ENCODE measurements at places on chromosomes 7 and 10. TPM values are rescaled to one million over a fixed set of nuclear protein-coding genes. Genes with fewer than 3 reads are reported as not detected.
A peak's percentile ranks its signal among the peaks of the same experiment; 100 is the strongest.

- no peak overlapping the region for H3K4me3 ChIP-seq
- DNase-seq, result peak; percentile 5
- H3K27ac ChIP-seq, result no peak overlapping the region
- peaks cover 9% of the 10 kb centered on the region for H3K27me3 ChIP-seq
- no peaks in the 10 kb centered on the region for H3K4me1 ChIP-seq
Observed at GRCh38 chr10:133141958-133142340, 18.1 kb upstream of the KNDC1 start.

DNA sequence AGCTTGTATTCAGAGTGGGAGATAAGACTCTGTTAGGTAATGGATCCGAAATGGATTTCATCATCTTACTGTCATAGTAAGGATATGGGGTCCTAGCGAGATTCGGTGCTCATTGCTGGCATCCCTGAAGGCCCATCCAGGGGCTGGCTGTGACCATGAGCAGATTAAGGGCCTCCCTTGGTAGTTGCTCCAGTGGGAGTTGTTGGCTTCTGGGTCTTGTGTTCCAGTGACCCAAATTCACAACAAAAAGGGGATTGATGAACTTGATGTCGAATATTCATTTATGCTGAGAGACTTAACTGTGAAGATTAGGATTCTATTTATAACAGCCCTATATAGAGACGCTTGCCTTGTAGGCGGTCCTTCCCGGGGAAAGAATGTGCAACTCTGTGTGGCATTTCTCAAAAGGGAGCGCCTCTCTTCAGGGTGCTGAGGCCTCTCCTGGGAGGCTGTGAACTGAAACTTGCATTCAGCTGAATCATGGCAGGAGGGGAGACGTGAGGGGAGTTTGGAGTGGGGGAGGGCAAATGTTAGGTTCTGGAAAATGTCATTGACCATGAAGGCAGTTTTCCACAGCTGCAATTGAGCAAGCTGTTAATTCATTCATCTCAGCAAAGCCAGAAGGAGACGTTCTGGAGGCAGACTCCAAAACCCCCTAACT, 233.1 kb upstream of the FZD8 start:
- no peak overlapping the region for H3K27ac ChIP-seq
- H3K27me3 ChIP-seq, result no peaks in the 10 kb centered on the region
- no peak for DNase-seq
- H3K4me3 ChIP-seq, result no peak overlapping the region
- H3K36me3 ChIP-seq, result no peaks in the 10 kb centered on the region

- H3K27ac ChIP-seq, result no peak overlapping the region
- DNase-seq, result no peak
- no peaks in the 10 kb centered on the region for H3K4me1 ChIP-seq
- H3K36me3 ChIP-seq, result no peaks in the 10 kb centered on the region
Observed at GRCh38 chr7:124856299-124856888, 73.2 kb downstream of the POT1 start.

- no peak overlapping the region for H3K4me3 ChIP-seq
- H3K27me3 ChIP-seq, result no peaks in the 10 kb centered on the region
- H3K36me3 ChIP-seq, result no peaks in the 10 kb centered on the region
- H3K4me1 ChIP-seq, result peaks cover 71% of the 10 kb centered on the region
Observed at GRCh38 chr10:132544744-132545658, 7.4 kb downstream of the INPP5A start.

- H3K27me3 ChIP-seq, result no peaks in the 10 kb centered on the region
- H3K4me3 ChIP-seq, result no peak overlapping the region
- no peaks in the 10 kb centered on the region for H3K36me3 ChIP-seq
- H3K27ac ChIP-seq, result no peak overlapping the region
- no peak for DNase-seq
- H3K4me1 ChIP-seq, result no peaks in the 10 kb centered on the region
Observed at GRCh38 chr10:90437452-90437851, 420.4 kb downstream of the HTR7 start.

DNA sequence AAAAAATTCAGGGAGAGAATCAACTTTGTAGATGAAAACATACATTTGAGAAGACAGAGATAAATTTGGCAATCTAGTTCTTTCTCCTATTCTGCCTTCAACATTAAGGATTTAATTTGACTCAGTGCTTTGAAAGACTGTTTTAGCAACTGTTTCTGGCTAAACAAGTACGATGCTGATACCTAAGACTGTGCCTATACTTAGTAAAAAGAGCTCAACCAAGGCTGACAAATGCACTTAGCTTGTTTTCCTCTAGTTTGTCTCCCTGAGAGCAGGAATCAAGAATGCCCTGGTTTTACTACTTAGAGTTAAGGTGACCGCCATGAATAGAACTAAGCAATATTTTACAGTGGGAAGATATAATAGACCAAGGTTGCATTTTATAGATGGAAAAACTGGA, 49.5 kb downstream of the NRP1 start:
- H3K36me3 ChIP-seq, result no peaks in the 10 kb centered on the region
- H3K4me1 ChIP-seq, result peaks cover 31% of the 10 kb centered on the region
- DNase-seq, result no peak
- no peak overlapping the region for H3K4me3 ChIP-seq
- no peaks in the 10 kb centered on the region for H3K27me3 ChIP-seq

GRCh38 chr7:38461887-38462286, 169.3 kb downstream of the AMPH start:
- no peak overlapping the region for H3K27ac ChIP-seq
- H3K4me1 ChIP-seq, result no peaks in the 10 kb centered on the region
- H3K36me3 ChIP-seq, result no peaks in the 10 kb centered on the region
- no peak overlapping the region for H3K4me3 ChIP-seq
- DNase-seq, result no peak

DNA sequence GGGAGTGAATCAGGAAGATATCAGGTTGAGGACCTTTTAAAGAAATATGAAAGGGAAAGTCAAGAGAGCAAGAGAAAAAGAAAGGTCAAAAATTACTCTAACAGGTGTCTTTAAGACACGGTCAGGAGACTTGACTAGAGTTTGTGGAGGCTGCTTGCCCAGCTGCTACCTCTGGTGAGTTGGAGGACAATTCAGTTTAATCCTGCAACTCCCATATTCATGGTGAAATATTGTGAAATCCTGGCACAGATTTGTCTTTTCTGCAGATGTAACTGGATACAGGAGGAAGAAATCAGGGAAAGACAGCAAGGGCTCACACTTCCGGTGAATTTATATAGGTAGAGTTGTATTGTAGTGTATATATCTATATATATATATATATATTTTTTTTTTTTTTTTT, 93.5 kb downstream of the AKAP9 start:
- DNase-seq, result no peak
- no peaks in the 10 kb centered on the region for H3K4me1 ChIP-seq
- no peak overlapping the region for H3K27ac ChIP-seq
- H3K36me3 ChIP-seq, result peaks cover 2% of the 10 kb centered on the region

DNA sequence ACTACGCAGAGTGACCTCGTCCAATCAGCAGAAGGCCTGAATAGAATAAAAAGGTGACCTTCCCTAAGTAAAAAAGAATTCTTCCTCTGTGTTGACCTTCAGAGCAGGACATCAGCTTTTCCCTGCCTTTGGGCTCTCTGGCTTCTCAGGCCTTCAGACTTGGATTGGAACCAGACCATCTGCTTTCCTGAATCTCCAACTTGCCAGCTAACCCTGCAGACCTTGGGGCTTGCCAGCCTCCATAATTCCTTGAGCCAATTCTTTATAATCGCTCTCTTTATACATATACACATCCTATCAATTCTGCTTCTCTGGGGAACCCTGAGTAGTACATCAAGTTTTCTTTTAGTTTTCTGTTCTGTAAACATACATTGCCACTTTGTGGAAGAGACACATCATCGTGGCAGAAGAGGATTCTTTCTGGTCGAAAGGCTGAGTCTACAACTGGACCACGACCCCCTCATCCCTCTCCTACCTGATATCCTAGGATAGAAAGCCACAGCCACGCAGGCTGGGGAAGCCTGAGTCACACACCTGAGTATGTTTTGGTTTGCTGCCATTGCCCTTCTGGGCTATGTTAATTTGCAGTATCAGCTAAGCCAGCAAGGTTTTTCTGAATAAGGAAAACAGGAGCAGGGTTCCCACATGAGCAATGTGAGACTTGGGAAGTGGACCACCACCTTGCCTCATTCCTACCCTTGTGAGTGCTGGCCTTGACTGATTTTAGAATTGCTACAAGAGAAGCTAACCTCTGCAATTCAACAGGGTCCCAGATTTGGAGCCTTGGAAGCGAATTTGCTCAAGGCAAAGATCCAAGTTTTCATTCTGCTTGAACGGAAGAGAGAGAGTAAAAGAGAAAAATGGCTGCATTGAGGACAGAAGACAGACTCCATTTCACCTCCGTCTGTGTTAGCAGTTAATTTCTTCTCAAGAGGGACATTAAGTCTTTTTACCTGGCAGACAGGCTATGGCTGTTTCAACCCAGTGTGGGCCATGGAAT, 445.2 kb upstream of the FZD8 start:
- no peaks in the 10 kb centered on the region for H3K27me3 ChIP-seq
- DNase-seq, result no peak
- no peaks in the 10 kb centered on the region for H3K4me1 ChIP-seq
- no peaks in the 10 kb centered on the region for H3K36me3 ChIP-seq
- no peak overlapping the region for H3K27ac ChIP-seq
- H3K4me3 ChIP-seq, result no peak overlapping the region

- no peak overlapping the region for H3K4me3 ChIP-seq
- H3K27me3 ChIP-seq, result no peaks in the 10 kb centered on the region
- H3K36me3 ChIP-seq, result no peaks in the 10 kb centered on the region
- H3K4me1 ChIP-seq, result no peaks in the 10 kb centered on the region
- DNase-seq, result no peak
- no peak overlapping the region for H3K27ac ChIP-seq
Observed at GRCh38 chr7:122864016-122864415, 22.2 kb downstream of the CADPS2 start.

- DNase-seq, result no peak
- H3K36me3 ChIP-seq, result no peaks in the 10 kb centered on the region
- H3K4me3 ChIP-seq, result no peak overlapping the region
- H3K4me1 ChIP-seq, result no peaks in the 10 kb centered on the region
- H3K27ac ChIP-seq, result no peak overlapping the region
- H3K27me3 ChIP-seq, result no peaks in the 10 kb centered on the region
Observed at GRCh38 chr7:101111261-101111660, 15.6 kb upstream of the SERPINE1 start.

- H3K4me3 ChIP-seq, result no peak overlapping the region
- H3K27ac ChIP-seq, result no peak overlapping the region
- H3K27me3 ChIP-seq, result no peaks in the 10 kb centered on the region
- H3K36me3 ChIP-seq, result no peaks in the 10 kb centered on the region
- peaks cover 5% of the 10 kb centered on the region for H3K4me1 ChIP-seq
- DNase-seq, result no peak
Observed at GRCh38 chr7:98830972-98831548, 38.8 kb downstream of the TMEM130 start.

- H3K27me3 ChIP-seq, result no peaks in the 10 kb centered on the region
- peak overlapping the region; percentile 93 for H3K27ac ChIP-seq
- no peaks in the 10 kb centered on the region for H3K36me3 ChIP-seq
- peaks cover 55% of the 10 kb centered on the region for H3K4me1 ChIP-seq
- H3K4me3 ChIP-seq, result no peak overlapping the region
- no peak for DNase-seq
Observed at GRCh38 chr7:99209781-99210180, 1.9 kb upstream of the KPNA7 start.

DNA sequence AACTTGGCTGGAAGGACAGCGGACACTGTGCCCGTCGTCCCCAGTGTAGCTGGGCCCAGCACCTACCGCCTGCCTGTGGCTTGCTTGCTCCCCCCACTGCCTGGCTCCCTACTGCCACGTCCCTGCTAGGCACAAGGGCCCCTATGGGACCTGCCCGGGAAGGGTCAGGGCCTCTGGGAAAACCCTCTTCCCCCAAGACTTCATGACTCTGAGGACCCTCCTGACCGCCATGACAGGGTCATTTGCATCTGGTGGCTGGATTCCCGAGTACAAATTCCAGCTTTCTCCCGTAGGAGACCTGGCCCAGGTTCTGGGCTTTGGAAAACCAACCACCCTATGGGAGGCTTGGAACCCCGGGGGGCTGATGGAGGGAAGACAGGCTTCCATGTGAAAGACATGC, 1.4 kb upstream of the MMD2 start:
- DNase-seq, result no peak
- H3K4me1 ChIP-seq, result peaks cover 7% of the 10 kb centered on the region
- H3K4me3 ChIP-seq, result no peak overlapping the region
- H3K27ac ChIP-seq, result no peak overlapping the region
- peaks cover 17% of the 10 kb centered on the region for H3K27me3 ChIP-seq
- H3K36me3 ChIP-seq, result no peaks in the 10 kb centered on the region

GRCh38 chr10:119346095-119346832, 138.9 kb downstream of the GRK5 start:
- peaks cover 17% of the 10 kb centered on the region for H3K4me1 ChIP-seq
- H3K27ac ChIP-seq, result no peak overlapping the region
- DNase-seq, result no peak
- no peak overlapping the region for H3K4me3 ChIP-seq
- no peaks in the 10 kb centered on the region for H3K36me3 ChIP-seq

GRCh38 chr10:66982792-66983474, 57.1 kb downstream of the LRRTM3 start:
- no peaks in the 10 kb centered on the region for H3K36me3 ChIP-seq
- no peaks in the 10 kb centered on the region for H3K27me3 ChIP-seq
- no peak overlapping the region for H3K27ac ChIP-seq
- DNase-seq, result no peak
- H3K4me1 ChIP-seq, result peaks cover 19% of the 10 kb centered on the region

DNA sequence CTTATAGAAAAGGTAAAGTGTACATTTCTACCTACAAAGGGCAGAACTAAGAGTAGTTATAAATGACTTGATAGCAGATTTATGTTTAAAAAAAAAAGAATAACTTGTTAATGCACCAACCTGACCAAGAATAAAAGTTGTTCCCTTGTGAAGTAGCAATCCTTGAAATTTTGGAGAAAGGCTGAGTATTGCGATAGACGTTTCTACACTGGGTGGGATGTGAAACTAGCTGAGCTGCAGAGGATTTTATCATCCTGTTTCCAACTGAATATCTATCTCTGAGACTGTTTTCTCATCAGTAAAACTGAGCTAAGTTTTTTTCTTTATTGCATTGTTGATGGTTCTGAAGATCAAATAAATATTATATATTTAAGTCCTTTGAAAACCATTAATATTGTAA, 14.6 kb downstream of the MDFIC start:
- H3K36me3 ChIP-seq, result no peaks in the 10 kb centered on the region
- DNase-seq, result no peak
- H3K4me1 ChIP-seq, result no peaks in the 10 kb centered on the region

- no peaks in the 10 kb centered on the region for H3K27me3 ChIP-seq
- H3K4me1 ChIP-seq, result peaks cover 7% of the 10 kb centered on the region
- H3K36me3 ChIP-seq, result no peaks in the 10 kb centered on the region
- no peak overlapping the region for H3K4me3 ChIP-seq
- no peak overlapping the region for H3K27ac ChIP-seq
Observed at GRCh38 chr7:3028071-3028757, 15.5 kb downstream of the CARD11 start.

The PALD1 gene
- 4.9 TPM for total RNA-seq

The PTN gene
- 1.6 TPM for total RNA-seq

The GPR146 gene
- 8.8 TPM for total RNA-seq

The IDI2 gene
- total RNA-seq, result not detected

The COBL gene
- total RNA-seq, result 25.4 TPM

The INMT gene
- 48.1 TPM for total RNA-seq

The C10orf71 gene
- total RNA-seq, result 0.99 TPM
